ENCODE measurements at places on chromosomes 5 and 9.
A peak's percentile ranks its signal among the peaks of the same experiment; 100 is the strongest.

GRCh38 chr5:177425196-177425800 lies 1.2 kb upstream of the GRK6 start:
- DNase-seq, result no peak

- DNase-seq, result no peak
Observed at GRCh38 chr9:80437091-80437640, 865.4 kb downstream of the TLE4 start.

DNA sequence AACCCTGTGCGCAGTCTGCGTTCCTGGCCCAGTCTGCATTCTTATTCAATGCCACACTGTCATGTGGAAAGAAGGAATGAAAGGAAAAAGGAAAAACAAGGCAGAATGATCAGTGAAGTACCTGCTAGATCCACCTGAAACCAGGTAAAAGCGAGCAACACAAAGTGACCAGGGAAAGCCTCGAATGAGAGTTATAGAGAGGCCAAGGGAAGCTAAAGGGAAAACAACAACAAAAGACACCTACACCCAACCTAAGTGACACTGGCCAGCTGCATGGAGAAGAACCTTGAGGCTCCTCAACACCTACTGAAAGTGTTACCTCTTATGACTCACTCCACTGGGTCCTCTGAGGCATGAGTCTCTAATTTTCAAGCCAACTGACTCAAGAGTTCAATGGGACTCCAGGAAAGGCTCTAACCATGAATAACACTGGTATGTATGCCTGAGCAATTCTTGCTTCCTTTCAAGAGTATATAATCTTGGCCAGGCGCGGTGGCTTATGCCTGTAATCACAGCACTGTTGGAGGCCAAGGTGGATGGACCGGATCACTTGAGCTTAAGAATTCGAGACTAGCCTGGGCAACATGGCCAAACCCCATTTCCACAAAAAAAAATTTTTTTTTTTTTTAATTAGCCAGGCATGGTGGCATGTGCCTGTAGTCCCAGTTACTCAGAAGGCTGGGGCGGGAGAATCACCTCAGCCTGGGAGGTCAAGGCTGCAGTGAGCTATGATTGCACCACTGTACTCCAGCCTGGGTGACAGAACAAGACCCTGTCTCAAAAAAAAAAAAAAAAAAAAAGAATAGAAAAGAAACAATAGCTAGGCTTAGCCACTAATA lies 29.0 kb downstream of the MTMR12 start:
- no peak for DNase-seq

GRCh38 chr9:97852001-97852398 lies 1.0 kb upstream of the FOXE1 start:
- DNase-seq, result peak; percentile 39

DNA sequence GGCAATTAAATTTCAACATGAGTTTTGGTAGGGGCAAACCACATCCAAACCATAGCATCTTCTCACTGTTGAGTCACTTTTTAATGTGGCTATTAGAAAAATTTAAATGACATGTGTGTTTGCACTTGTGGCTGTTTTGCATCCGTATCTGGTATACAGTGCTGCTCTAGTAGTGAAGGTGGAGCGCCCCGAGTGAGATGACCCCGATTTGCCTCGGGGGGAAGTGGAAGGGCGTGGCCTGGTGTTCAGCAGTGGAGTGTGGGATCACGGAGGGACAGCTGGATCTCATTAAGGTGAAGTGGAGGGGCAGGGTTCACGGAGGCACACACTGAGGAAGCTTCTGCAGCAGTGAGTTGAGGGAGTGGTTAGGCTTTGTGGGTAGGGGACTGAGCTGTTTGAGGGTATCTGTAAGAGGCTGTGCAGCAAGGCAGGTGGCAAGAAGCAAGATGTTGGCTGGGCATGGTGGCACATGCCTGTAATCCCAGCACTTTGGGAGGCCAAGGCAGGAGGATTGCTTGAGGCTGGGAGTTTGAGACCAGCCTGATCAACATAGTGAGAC lies 6.2 kb upstream of the GMCL2 start:
- no peak for DNase-seq

DNA sequence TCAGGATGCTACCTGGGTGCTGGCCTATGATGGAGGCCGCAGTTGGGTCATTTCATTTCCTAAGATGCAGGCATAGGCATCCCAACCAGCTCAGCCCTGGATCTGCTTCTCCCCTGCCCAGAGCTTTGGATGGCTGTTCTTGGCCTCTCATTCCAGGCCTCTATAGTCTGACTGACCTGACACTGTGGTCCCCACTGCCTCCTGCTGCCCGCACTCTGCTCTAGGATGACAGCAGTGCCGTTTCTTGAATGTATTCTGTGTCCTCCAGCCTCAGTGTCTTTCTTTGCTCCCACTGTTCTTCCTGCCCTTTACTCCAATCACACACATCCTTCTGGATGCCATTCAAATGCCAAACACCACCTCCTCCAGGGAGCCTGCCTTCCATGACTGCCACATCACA lies 235.7 kb downstream of the HSPA4 start:
- DNase-seq, result peak; percentile 40

DNA sequence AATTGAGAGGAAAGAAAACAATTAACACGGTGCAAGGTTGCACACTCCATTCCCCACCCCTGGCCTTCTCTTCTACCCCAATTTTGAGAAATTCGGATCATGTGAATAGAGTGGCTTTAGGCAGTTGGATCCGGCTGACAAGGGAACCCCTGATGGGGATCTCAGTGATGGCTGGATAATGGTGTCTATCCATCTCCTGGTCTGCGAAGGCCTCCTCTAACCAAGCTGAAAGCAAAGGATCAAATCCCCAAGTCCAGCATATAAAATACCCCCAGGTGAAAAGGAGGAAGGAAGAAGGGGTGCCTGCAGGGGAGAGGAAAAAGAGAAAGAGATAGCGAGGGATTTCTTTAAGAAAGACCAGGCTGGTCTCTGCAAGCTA lies 16.0 kb downstream of the NR2F1 start:
- no peak for DNase-seq

DNA sequence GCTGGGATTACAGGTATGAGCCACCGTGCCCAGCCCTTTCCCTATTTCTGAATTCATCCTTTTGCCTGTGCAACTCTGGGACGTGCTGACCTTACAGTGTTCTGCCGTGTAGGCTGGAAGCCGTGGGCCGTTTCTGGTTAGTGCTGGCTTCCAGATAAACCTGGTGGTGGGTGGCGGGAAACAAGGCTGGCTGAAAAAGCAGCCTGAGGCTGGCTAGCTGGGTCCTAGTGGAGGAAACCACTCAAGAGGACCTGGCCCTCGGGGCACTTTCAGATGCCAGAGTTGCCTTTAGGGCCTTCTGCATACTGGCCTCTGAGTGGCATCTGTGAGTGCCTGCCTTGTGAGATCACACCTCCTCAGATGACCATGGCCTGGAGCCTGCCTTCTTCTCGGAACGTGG lies 26.9 kb downstream of the GALNT12 start:
- DNase-seq, result no peak

DNA sequence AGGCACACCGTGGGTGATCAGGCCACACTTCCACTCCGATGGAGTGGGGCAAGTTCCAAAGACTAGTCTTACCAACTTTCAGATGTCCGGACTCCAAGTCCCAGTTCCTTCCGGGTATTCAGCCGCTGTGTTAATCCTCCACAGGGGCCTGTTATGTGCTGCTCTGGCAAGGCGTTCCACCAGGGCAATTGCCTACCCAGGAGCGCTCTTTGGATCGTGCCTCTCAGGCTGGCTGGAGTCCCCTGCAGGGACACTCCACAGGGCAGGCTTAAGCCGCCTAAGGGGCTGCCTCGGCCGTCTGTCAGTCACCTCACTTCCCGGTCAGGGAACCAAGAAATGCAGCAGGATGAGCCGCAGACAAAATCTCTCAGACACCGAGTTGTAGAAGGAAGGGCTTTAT lies 118.7 kb upstream of the CCNG1 start:
- no peak for DNase-seq

- no peak for DNase-seq
Observed at GRCh38 chr5:6003040-6003825, 375.1 kb downstream of the MED10 start.

DNA sequence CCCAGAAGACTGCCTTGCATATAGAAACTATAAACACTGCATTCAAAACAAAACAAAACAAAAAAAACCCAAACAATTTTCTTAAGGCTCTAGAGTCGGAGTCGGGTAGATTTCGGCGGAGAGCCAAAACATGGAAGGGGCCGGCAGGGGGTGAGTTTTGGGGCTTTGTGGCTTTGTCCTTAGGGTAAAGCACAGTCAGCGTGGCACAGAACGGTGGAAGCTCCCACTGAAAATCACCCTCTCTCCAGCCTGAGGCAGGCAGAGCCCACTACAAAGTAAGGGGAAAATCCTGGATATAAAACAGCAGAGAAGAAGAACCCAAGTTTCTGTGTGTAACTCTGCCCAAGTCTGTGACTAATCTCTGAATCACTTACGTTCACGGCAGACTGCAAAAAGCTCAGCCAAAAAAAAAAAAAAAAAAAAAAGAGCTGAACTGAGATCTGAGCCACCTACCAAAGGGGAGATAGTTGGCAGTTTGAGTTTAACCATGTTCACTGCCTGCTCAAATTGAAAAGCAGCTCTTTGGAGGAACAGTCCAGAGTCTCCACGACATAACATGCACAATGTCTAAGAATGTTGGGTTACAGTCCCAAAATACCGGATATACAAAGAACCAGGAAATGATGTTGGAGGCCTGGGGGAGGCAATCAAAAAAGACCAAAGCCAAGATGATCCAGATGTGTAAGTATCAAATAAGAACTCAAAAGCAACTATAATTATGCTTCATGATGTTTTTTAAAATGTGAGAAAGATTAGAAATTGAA lies 26.6 kb upstream of the OR2K2 start:
- DNase-seq, result peak; percentile 79

DNA sequence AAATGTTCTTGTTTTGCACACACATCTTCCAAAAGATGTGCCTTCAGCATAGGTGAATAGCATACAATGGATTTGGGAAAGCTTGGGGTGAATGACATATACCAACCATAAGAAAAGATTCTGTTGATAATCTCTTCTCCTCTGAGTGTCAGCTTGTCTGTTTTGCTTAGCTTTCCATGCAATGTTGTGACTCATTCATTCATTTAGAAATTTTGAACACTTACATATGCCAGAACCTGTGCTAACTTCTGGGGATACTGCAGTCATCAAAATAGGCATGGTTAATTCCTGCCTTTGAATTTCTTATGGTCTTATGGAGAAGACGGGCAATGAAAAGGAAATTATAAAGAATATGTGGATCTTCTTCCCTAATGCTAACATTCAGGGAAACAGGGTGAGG lies 14.1 kb downstream of the ADRB2 start:
- no peak for DNase-seq

DNA sequence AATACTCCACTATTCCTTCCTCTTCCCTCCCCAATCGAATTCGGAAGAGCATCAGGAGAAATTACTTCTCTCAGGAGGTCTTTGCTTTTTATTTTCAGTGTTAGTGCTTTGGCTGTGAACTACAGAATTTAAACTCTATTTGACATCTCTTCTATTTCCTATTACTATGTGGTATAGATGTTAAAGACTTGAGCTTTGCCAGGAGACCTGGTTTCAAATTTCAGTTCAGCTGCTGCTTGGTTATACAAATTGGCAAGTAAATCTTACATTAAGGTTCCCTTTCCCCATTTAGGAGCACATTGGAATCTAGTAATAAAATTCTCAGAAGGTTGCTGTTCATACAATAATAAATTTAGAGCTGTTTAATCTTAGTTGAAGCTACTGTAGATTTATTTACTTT lies 13.1 kb downstream of the UHRF2 start:
- no peak for DNase-seq

DNA sequence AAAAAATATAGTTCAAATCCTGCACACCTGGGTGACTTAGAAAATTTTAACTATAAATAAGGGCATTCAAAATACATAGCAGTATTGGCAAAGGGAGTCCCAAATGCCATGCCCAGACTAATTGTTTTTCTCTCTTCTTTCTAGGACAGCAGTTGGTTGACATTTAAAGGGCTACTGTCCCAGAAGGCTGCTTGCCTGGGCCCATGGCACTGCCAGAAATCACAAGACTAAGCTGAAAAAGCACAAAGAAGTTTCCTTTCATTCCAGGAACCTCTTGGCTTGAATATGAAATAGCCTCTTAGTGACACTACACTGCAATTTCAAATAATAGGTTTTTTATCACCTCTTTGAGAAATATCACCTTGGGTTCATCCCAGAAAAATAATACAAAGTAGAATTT lies 388.9 kb upstream of the TRPC7 start:
- DNase-seq, result no peak

GRCh38 chr9:11328326-11328725 lies 715.5 kb upstream of the PTPRD start:
- no peak for DNase-seq

GRCh38 chr5:149827546-149827945 lies 97.4 kb downstream of the PPARGC1B start:
- DNase-seq, result no peak

- peak; percentile 25 for DNase-seq
Observed at GRCh38 chr9:105054491-105054890, 126.5 kb upstream of the ABCA1 start.

- peak; percentile 37 for DNase-seq
Observed at GRCh38 chr9:93451849-93452709, 594 bp downstream of the FAM120A start.

DNA sequence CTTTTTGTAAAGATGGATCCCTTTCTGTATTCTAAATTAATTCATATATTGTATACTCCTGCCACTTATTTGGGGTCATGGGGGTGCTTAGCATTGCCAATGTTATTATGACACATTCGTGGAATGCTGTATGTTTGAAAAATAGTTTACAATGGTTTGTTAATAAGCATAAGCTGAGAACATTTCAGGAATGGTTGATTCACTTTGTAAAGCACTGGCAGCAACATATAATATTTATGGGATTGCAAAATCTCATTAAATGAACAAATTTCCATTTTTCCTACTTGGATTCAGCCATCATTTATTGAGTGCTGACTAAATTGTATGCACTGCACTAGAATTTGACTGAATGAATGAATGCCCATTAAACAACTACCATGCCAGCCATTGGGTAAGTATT lies 215.2 kb upstream of the KLF4 start:
- no peak for DNase-seq

DNA sequence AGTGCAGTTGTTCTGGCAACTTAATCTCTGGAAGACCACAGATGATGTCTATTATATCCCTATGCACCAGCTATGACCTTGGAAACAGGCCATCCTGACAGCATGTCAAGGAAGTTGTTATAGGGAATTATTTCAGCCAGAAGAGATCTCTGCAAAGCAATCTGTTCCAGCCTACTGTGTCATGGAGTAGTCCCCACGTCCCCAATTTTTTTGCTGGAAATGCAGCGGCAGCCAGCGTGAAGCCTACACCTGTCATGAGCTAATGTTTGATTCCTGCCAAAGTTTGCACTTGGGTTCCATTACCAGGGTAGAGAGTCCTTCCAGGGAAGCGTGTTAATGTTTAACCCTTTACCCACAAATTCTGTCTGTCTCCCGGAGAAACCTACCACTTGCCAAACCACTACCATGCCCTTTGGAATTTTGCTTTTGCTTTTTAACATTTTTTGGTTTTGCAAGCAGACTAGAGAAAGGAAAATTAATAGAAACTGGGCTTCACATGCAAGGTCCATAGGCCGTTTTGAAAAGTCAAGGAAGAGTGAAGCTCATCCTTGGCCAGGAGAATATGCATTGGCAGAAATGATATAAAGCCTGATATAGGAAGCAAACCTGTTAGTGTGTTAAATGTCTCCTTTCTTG lies 174.9 kb upstream of the SPRY4 start:
- peak; percentile 91 for DNase-seq

GRCh38 chr5:103808464-103809106 lies 246.0 kb upstream of the NUDT12 start:
- DNase-seq, result peak; percentile 59

- no peak for DNase-seq
Observed at GRCh38 chr9:100549048-100549447, 28.8 kb upstream of the CAVIN4 start.
